Kidney epithelial cell (primary cell): ENCODE measurements at places on chromosomes 1 and 21. TPM values are rescaled to one million over a fixed set of nuclear protein-coding genes. Genes with fewer than 3 reads are reported as not detected.

Gene LRRC38
- total RNA-seq = 0.33 and 1.6 TPM in 2 replicates

Gene CD164L2
- total RNA-seq = 0.29 TPM in 1 of 2 replicates, not detected in the other

DNA sequence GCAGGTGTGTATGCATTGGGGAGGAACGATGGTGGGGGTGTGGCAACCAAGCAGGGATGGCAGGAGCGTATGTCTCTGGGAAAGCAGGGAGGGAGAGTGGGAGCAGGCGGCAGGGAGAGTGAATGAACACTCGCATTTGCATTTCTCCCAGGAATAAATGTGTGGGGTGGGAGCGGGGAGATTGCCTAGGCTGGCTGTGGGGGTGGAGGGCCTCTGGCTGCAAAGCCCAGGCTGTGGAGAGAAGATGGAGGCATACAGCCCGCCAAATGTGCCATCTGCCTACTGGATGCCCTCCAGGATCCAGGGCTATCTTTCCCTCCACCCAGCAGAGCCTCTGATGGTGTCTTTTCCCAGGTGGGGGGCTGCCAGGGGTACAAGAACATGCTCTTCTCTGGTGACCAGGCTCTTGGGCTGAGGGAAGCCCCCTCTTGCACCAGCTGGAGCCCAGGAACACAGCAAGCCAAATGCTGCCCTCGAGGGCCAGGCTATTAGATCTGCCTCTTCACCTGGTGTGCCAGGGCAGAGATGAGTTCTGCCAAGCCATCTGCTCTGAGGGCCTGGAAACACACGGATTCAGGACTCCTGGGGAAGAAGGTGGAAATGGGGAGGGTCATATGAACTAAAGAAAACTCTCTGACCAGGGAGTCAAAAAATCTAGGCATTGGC is 1.7 kb upstream of the OPTC start:
- DNase-seq = no peak

GRCh38 chr1:68291688-68292384 is 59.5 kb upstream of the WLS start:
- no peak for DNase-seq

Gene KRTAP19-3
- not detected in 2 replicates for total RNA-seq

DNA sequence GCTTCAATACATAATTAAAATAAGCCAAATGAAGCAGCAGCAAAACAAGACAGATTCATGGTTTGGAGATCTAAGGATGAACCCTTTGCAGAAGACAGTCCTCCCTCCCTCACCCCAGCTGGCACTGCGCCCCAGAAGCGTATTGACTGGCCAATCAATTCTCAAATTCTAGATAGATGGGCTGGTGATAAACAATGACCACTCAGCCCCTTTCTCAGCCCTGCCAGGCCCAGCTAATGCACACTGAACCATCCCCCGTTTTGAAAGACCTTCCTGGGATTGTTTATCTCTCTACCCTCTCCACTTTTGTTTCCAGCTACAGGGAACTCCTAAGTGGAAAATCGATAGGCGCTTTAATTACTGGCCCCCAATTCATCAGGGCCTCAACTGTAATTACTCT is 29.0 kb downstream of the TNR start:
- DNase-seq = no peak

Gene RBBP4
- 216 and 245 TPM in 2 replicates for total RNA-seq

- no peak for DNase-seq
These were observed 323.1 kb upstream of the RUNX1 start for GRCh38 chr21:35372201-35372600.

DNA sequence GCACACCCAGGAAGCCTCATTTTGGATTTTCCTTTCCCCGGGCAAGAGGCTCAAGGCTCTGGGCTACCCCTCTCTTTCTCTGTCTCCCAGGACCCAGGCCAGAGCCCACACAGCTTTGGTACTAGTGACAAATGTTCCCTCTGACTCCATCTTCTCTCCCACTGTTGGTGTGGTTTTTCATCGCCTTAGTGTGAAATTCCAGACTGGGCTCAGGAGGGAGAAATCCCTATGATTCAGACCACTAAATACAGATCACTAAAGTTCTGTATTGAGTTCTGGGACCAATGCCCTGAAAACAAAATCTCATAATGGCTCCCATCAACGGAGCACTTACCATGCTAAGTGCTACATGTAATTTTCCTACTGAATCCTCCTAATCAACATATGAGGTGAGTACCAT is 26.1 kb downstream of the IQGAP3 start:
- DNase-seq = no peak

GRCh38 chr21:29501451-29501850 is 202.7 kb downstream of the BACH1 start:
- DNase-seq = no peak

GRCh38 chr1:161739865-161740566 is 9.6 kb upstream of the DUSP12 start:
- DNase-seq = no peak

DNA sequence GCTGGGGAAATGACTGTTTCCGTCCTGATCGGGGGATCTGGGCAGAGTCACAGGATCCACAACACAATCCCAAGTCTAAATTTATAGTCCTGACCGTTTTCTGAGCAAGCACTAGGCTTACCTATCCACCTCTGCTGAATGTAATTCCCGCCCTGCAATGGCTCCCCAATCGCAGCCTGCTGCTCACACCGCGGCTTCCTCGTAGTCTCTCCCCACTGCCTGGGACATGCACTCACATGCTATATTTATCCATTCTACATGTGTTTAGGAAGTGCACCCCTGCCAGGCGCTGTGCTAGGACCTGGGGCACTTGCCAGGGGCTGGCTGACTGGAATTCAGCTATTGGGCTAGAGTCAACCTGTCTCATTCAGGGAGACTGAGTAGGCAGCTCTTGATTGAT is 246.6 kb upstream of the CSF3R start:
- no peak for DNase-seq

GRCh38 chr1:173827611-173828010 is 2.9 kb upstream of the CENPL start:
- DNase-seq = no peak

DNA sequence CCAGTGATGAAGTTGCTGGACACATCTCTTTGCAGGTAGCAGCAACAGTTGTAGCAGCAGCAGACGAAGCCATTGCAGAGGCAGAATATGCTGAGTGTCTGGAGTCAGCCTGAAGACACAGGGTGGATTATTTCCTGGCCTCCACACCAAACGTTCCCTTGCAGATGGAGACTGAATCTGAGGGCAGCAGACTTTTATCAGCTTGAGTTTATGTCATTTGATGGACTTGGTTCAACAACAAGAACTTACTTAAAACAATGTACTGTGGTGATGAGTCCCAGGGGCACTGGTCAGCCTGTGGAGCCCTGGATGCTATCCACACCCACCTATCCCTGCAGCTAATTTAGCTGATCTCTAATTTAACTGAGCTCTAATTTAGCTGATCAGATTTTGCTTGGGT is 17.1 kb upstream of the MPZL1 start:
- no peak for DNase-seq

GRCh38 chr1:155184835-155185782 is 11.5 kb downstream of the TRIM46 start:
- no peak for DNase-seq

DNA sequence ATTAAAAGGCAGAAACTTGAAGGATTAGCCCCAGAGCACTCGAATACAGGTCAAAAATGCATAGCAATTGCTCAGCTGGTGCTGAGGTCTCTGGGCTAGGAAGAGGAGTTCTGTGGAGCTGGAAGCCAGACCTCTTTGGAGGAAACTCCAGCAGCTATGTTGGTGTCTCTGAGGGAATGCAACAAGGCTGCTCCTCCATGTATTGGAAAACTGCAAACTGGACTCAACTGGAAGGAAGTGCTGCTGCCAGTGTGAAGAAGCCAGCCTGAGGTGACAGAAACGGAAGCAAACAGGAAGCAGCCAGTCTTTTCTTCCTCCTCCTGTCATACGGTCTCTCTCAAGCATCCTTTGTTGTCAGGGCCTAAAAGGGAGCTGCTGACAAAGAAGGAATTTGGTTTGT is 233.4 kb upstream of the FGGY start:
- DNase-seq = no peak

Gene ROR1
- total RNA-seq = 18.6 and 21.5 TPM in 2 replicates

DNA sequence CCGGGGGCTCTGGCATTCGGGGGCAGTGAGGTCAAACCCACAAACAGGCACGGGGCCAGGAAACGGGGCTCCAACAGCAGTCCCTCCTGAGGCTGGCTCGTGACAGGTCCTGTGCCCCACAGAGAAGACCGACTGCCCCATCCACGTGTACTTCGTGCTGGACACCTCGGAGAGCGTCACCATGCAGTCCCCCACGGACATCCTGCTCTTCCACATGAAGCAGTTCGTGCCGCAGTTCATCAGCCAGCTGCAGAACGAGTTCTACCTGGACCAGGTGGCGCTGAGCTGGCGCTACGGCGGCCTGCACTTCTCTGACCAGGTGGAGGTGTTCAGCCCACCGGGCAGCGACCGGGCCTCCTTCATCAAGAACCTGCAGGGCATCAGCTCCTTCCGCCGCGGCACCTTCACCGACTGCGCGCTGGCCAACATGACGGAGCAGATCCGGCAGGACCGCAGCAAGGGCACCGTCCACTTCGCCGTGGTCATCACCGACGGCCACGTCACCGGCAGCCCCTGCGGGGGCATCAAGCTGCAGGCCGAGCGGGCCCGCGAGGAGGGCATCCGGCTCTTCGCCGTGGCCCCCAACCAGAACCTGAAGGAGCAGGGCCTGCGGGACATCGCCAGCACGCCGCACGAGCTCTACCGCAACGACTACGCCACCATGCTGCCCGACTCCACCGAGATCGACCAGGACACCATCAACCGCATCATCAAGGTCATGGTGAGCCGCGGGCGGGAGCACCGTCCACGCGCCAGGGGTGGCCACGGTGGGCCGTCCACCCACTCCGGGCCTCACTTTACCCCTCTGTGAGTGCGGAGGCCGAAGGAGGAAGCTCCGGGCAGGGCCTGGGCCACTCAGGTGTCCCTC is 14.2 kb downstream of the COL6A2 start:
- no peak for DNase-seq

GRCh38 chr1:8839990-8840389 is 22.6 kb upstream of the RERE start:
- no peak for DNase-seq

Gene KRTAP22-1
- total RNA-seq = not detected in 2 replicates

GRCh38 chr1:111654839-111655238 is 35.2 kb downstream of the RAP1A start:
- DNase-seq = no peak

- no peak for DNase-seq
These were observed 89.3 kb upstream of the SGIP1 start for GRCh38 chr1:66444438-66445265.

GRCh38 chr1:203491664-203492063 is 2.3 kb upstream of the OPTC start:
- DNase-seq = no peak

Gene ATF3
- 99.2 and 119 TPM in 2 replicates for total RNA-seq

- DNase-seq = no peak
These were observed 2.3 kb downstream of the SPEN start for GRCh38 chr1:15849775-15850324.

Gene CYP4Z1
- not detected in 2 replicates for total RNA-seq

DNA sequence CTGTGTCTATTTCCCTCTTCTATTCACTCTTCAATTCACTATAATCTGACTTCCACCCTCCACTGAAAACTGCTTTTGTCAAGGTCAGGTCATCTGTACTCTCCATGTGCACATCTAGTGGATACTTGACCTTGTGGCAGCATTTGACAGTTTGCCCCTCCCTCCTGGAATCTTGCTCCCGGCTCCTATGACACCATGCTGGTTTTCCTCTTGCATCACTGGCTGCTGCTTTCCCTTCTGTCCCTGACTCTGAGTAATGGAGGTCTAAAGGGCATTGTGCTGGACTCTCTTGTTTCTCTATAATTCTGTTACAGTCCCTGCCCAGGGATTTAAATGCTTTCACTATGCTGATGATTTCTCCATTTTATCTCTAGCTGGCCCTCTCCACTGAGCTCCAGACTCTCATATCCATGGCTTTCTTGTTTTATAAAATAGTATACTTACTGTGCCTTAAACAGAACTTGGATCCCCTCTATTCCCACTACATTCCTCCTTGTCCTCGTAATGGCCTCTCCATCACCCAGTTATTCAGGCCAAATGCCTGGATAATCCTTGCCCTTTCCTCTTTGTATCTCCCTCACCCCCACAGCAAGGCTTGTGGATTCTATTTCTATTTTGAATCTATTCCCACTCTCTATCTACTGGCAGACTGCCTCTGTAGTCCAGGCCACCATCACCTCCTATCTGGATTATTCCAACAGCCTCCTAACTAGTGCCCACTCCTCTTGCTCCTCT is 36.8 kb upstream of the PODN start:
- DNase-seq = no peak

Gene KPRP
- total RNA-seq = not detected in 2 replicates

GRCh38 chr1:29326123-29326522 is 89.8 kb downstream of the PTPRU start:
- DNase-seq = no peak
